ENCODE measurements at places on chromosomes 12 and 14.

- no peak for DNase-seq
Measured at GRCh38 chr12:56190695-56191155, 1.4 kb upstream of the SMARCC2 start.

- no peak for DNase-seq
Measured at GRCh38 chr12:28857369-28857768, 291.7 kb upstream of the FAR2 start.

DNA sequence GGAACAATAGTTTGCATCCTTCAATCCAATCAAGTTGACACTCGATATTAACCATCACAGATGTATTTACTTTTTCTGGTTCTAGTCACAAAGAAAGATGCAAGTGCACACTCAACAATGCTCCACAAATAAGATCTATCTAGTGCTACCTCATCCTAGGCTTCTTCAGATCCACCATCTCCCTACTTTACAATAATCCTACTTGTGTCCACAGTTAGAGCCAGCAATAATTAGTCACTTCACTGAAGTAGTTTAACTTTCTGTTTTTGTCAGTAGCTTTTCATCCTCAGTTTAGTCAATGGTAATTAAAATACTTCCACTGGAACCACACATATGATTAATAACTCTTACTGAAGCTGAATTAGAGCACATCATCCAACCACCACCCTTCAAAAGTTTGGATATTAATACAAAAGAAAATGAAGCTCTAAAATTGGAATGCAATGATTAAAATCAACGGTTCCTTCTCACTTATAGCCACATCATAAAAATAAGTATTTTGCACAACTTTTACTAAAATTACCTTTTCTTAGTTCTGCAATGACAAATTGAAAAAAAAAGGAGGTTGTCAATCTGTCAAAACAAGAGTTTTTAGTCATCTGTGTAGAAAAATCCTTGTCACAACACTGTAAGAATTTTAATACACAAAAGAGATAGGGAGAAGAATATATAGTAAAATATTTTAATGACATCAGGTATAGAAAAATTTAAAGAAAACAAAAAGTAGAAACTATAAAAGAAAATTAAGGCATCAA lies 28.2 kb upstream of the SNRPF start:
- no peak for DNase-seq

- DNase-seq: no peak
Measured at GRCh38 chr12:53956914-53957536, 2.3 kb downstream of the HOXC12 start.

GRCh38 chr12:131052929-131053328 lies 99.2 kb downstream of the ADGRD1 start:
- no peak for DNase-seq

GRCh38 chr12:6493497-6494257 lies at the start of gene NCAPD2:
TSS of gene NCAPD2 (plus strand) at chr12:6494102. CDS start at chr12:6495099, 997 bp downstream.
- peak; percentile 96 for DNase-seq

DNA sequence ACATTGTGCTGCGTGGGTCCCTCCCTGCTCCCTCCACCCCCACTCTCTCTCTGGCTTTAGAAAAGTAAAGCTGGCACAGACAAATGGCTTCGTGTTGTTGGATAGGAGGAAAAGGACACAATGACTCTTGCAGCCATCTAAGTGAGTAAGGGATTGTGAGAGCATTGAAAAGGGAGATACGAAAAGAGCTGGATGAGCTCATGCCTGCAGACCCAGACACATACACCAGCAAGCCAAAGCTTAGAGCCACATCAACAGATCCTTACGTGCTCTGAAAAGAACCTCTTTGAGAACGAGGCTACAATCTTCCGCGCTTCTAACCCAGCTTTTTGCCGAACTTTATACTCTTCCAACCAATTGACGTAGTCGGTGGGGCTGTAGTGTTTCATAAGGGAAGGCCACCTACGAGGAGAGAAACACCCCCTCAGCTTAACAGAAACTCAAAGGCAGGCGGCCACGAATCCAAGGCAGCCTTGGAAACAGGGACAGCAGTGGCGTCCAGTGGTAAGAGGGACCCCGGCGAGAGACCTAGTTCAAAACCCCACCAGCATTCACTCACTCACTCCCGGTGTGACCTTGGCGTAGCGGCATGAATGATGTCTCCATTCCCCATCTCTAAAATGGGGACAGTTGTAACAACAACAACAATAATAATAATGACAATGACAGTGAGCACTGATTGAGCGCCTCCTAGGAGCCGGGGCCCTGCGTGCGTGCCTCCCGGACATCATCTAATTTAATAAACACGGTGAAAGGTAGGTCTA lies 1.1 kb downstream of the FBXO21 start:
- DNase-seq: no peak

- DNase-seq: no peak
Measured at GRCh38 chr14:34507459-34507858, 32.0 kb downstream of the EAPP start.

- no peak for DNase-seq
Measured at GRCh38 chr12:3752096-3752709, 706 bp downstream of the CRACR2A start.

DNA sequence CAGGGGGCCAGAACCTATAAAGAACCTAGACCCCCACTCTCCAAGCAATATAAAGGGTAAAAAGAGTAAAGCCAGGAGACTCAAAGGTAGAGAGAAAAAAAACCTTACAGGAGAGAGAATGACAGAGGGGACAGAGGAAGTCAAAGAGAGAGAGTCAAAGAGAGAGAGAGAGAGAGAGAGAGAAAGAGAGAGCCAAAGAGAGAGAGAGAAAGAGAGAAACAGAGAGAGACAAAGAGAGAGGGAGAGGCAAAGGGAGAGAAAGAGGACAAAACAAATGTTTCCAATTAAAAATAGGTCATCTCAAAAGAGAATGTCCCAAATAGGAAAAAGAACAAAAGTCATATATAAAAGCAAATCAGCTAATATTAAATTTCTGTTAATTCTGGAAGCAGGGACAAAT lies 251.5 kb downstream of the DPY19L2 start:
- no peak for DNase-seq

DNA sequence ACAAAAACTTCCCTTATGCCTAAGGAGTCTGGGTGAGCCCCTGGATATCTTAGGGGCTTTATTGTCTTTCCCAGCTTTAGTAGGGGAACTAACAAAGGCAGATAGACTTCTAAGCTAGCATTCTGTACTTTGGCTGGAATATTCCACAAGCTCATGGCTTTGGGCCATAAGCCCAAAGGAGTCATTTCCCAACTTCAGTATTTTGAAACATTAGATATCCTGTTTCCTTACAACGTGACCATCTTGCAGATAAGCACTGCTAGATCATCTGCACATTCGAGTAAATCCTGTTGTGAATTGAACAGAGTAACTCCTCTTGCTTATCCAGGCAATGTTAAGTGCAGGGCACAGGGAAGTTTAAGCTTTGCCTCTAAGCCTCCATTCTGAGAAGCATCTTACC lies 70.6 kb upstream of the ACTN1 start:
- no peak for DNase-seq

DNA sequence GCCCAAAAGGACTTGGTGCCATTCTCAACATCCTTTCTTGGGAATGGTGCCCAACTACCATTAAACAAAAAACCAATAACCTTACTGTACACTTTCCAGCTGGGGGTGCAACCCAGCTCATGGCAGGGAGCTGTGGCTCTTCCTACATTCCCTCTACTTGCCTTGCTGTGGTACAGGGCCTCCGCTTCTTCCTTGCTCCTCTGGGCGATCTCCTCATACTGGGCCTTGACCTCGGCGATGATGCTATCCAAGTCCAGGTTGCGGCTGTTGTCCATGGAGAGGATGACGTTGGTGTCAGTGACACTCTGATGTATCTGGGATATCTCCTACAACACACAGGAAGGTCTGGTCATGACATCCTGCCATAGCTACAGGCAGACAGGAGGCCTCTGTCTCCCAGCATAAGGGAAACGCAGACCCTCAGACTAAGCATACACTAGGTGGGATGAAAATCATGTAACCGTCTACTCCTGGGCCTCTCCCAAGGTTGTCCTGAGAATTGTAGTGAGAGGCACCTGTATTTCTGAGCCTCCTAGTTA lies 3.9 kb downstream of the KRT2 start:
- DNase-seq: no peak

GRCh38 chr14:57833323-57833722 lies 32.6 kb downstream of the SLC35F4 start:
- no peak for DNase-seq

All from progenitor cell of endocrine pancreas (in vitro differentiated cells).